ENCODE measurements at places on chromosomes 1 and 21. TPM values are rescaled to one million over a fixed set of nuclear protein-coding genes. Genes with fewer than 3 reads are reported as not detected.

DNA sequence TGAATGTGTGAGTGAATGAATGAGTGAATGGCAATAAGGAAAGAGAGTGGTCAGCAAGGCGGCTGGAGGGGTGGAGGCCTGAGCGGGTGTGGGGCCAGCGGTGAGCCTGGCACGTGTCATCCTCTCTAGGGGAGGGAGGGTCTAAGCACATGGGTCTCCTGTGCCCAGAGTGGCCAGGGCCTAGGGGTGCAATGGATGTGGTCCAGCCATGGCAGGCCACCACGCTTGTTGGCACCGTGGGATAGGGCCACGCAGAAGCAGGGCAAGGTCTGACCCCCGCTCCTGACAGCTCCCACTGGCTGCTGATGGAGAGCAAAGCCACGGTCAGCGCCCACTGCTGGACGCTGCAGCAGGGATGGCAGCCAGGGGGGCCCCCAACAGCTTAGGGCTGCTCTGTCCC is 19.5 kb upstream of the SPSB1 start:
- no peak overlapping the region for H3K4me3 ChIP-seq
- no peaks in the 10 kb centered on the region for H3K27me3 ChIP-seq
- H3K36me3 ChIP-seq, result no peaks in the 10 kb centered on the region
- peaks cover 14% of the 10 kb centered on the region for H3K4me1 ChIP-seq

- H3K27ac ChIP-seq, result no peak overlapping the region
- no peak overlapping the region for H3K4me3 ChIP-seq
- no peaks in the 10 kb centered on the region for H3K36me3 ChIP-seq
- peaks cover 59% of the 10 kb centered on the region for H3K27me3 ChIP-seq
- no peak for DNase-seq
Measured at GRCh38 chr1:55038552-55038838, 853 bp upstream of the PCSK9 start.

DNA sequence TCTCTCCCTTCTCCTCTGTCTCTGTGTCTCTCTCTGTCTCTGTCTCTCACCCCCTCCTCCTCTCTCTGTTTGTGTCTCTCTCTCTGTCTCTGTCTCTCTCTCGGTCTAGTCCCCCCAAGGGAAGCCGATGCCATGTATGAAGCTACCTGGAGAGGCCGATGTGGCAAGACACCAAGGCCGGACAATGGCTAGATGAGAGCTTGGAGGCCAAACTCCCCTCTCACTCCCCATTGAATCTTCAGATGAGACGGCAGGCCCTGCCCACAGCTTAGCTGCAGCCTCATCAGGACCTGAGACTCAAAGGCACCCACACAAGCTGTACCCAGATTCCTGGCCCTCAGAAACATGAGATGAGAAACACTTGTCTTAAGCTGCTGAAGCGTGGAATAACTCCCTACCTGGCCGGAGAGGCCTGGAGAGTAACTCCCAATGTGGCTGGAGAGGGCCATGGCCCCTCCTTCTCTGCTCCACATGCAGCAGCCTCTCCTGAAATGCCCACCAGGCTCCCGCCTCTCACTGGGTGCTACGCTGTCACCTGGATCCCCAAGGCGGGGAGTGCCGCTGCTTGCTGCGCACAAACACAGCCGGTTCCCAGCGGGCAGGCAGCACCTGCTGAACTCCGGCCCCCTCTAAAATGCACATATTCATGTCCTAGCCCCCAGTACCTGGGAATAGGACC is 7.8 kb upstream of the ACTRT2 start:
- H3K36me3 ChIP-seq, result no peaks in the 10 kb centered on the region
- no peaks in the 10 kb centered on the region for H3K4me1 ChIP-seq
- DNase-seq, result no peak
- H3K4me3 ChIP-seq, result no peak overlapping the region
- H3K27ac ChIP-seq, result no peak overlapping the region

Gene SAMD11
- not detected for total RNA-seq

Gene RAB25
- total RNA-seq, result 0.50 TPM

Gene SMCP
- not detected for total RNA-seq

DNA sequence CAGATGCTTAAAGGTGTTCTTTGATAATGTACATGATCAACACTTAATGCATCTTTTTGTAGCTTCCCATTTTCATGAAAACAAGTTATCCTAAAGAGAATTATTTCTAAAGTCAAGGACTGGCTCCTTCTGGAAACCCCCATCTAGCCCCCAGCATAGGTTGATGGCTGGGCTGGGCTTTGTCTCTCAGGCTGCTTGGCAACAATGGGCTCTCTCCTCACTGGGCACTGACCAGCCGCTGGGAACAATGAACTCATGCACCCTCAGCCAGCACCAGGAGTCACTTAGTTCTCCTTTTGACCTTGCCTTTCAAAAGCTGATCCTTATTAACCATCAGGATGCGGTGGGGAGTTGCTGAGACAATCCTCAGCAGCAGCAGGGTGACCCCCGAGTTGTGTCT is 293.0 kb upstream of the PLXNA2 start:
- no peaks in the 10 kb centered on the region for H3K4me1 ChIP-seq
- DNase-seq, result no peak
- H3K4me3 ChIP-seq, result no peak overlapping the region
- no peaks in the 10 kb centered on the region for H3K36me3 ChIP-seq

GRCh38 chr21:31184459-31184858 is 146.2 kb upstream of the KRTAP19-8 start:
- H3K4me1 ChIP-seq, result peaks cover 63% of the 10 kb centered on the region
- H3K36me3 ChIP-seq, result peaks cover 33% of the 10 kb centered on the region
- H3K27me3 ChIP-seq, result no peaks in the 10 kb centered on the region
- H3K4me3 ChIP-seq, result peak overlapping the region; percentile 49
- H3K27ac ChIP-seq, result peak overlapping the region; percentile 90

Gene RGS13
- total RNA-seq, result not detected

GRCh38 chr1:163361123-163361934 is 39.6 kb downstream of the NUF2 start:
- H3K36me3 ChIP-seq, result peaks cover 9% of the 10 kb centered on the region
- peaks cover 10% of the 10 kb centered on the region for H3K4me1 ChIP-seq
- H3K27me3 ChIP-seq, result peaks cover 9% of the 10 kb centered on the region

DNA sequence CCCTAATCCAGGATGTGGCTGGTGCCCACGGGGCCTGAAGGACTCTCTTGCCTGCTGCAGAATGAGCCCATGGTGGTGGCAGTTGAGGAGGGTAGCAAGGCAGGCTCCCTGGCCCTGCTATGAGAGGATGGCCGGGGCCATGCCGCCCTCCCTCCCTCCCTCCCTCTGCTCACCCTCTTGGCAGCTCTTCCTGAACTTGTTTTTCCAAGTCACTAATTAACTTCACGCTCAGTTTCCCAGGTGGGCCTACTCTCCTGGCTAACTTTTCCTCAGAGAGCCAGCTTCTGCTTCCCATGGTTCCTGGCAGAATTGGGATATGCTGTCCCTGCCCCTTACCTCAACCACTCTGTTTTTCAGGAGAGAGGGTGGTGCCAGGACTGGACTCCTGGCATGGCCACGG is 10.2 kb downstream of the KCNC4 start:
- no peaks in the 10 kb centered on the region for H3K27me3 ChIP-seq
- DNase-seq, result no peak
- H3K36me3 ChIP-seq, result no peaks in the 10 kb centered on the region
- H3K4me3 ChIP-seq, result no peak overlapping the region
- H3K27ac ChIP-seq, result no peak overlapping the region
- H3K4me1 ChIP-seq, result peaks cover 3% of the 10 kb centered on the region

DNA sequence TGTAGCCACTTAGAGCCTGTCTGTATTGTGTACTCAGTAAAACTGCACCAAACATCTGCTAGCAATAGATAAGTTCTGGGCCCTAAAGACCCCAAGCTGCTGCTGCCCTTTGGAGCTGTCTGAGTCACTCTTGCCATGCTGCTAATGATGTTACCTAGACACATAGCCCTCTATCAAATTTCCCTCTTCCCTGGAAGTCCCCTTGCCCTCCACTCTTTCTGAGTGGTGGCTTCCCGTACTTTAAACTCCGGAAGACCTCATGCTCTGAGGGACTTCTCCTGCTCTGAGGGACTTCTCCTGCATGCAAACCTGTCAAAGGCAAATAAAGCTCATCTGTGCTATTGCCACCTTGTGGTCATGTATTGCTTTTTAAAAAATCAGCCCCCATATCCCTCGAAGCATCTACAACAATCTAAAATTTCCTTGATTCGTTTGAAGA is 34.0 kb downstream of the FH start:
- H3K4me1 ChIP-seq, result no peaks in the 10 kb centered on the region
- no peak overlapping the region for H3K4me3 ChIP-seq
- H3K36me3 ChIP-seq, result no peaks in the 10 kb centered on the region
- DNase-seq, result no peak
- peaks cover under 1% of the 10 kb centered on the region for H3K27me3 ChIP-seq

- H3K27me3 ChIP-seq, result peaks cover 12% of the 10 kb centered on the region
- H3K27ac ChIP-seq, result no peak overlapping the region
- no peaks in the 10 kb centered on the region for H3K4me1 ChIP-seq
- no peak for DNase-seq
- no peaks in the 10 kb centered on the region for H3K36me3 ChIP-seq
- H3K4me3 ChIP-seq, result no peak overlapping the region
Measured at GRCh38 chr1:64133036-64133435, 70.4 kb upstream of the UBE2U start.

Gene SPATA21
- not detected for total RNA-seq

Gene OR10Z1
- total RNA-seq, result not detected

- no peak overlapping the region for H3K27ac ChIP-seq
- DNase-seq, result no peak
- H3K27me3 ChIP-seq, result no peaks in the 10 kb centered on the region
- H3K4me3 ChIP-seq, result no peak overlapping the region
- H3K4me1 ChIP-seq, result no peaks in the 10 kb centered on the region
Measured at GRCh38 chr1:195005338-195005737, 1602.9 kb downstream of the KCNT2 start.

GRCh38 chr1:180630408-180631193 is 1.2 kb upstream of the XPR1 start:
- no peak overlapping the region for H3K4me3 ChIP-seq
- peaks cover 9% of the 10 kb centered on the region for H3K4me1 ChIP-seq
- DNase-seq, result no peak
- no peaks in the 10 kb centered on the region for H3K36me3 ChIP-seq

GRCh38 chr1:162020150-162020549 is 3.5 kb downstream of the OLFML2B start:
- no peak for DNase-seq
- no peak overlapping the region for H3K27ac ChIP-seq
- H3K4me1 ChIP-seq, result peaks cover 11% of the 10 kb centered on the region

DNA sequence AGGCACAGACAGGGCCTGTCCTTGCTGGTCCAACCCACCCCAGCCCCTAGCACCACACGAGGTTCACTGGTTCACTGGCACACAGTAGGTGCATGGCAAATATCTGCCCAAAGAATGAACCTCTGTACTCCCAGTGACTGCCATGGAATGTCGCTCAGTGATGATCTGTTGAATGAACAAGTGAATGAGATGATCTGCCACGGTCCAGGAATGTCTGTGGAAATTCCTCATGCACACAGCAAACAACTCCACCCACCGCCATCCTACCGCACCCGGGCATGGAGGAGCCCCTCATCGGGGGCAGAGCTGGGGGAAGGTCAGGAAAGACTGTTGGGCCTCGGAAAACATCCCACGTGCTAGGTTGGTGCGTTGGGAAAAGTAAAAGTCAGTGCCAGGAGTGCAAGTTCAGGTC is 1.7 kb downstream of the HSPG2 start:
- H3K36me3 ChIP-seq, result no peaks in the 10 kb centered on the region
- peaks cover 18% of the 10 kb centered on the region for H3K4me1 ChIP-seq
- DNase-seq, result no peak
- no peak overlapping the region for H3K27ac ChIP-seq

DNA sequence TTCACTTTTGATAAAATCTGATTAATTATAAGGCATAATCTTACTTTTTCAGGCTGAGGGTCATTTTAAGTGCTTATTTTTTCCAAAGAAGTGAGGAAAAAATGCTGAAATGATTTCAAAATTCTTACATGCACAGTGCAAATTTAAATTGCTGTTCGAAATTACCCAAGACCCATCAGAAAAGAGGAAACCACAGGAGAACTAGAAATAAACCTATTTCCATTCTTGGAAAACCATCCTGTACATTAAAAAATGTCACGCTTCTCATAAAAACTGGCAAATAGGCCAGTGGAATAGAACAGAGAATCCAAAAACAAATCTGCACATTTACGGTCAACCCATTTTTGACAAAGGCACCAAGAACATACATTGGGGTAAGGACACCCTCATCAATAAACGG is 414.9 kb downstream of the SMYD3 start:
- DNase-seq, result no peak
- no peaks in the 10 kb centered on the region for H3K36me3 ChIP-seq
- H3K27me3 ChIP-seq, result no peaks in the 10 kb centered on the region
- no peak overlapping the region for H3K27ac ChIP-seq
- peaks cover 8% of the 10 kb centered on the region for H3K4me1 ChIP-seq

Data from activated CD8-positive, alpha-beta T cell treated with anti-CD3 and anti-CD28 coated beads, Interleukin-2, amount 10 ng/mL, durations not matched to agents 7 days and 5 days (primary cell).